Adrenal gland (tissue), 19 donors: ENCODE measurements at places on chromosomes 6 and 20. TPM values are rescaled to one million over a fixed set of nuclear protein-coding genes. Genes with fewer than 3 reads are reported as not detected.

DNA sequence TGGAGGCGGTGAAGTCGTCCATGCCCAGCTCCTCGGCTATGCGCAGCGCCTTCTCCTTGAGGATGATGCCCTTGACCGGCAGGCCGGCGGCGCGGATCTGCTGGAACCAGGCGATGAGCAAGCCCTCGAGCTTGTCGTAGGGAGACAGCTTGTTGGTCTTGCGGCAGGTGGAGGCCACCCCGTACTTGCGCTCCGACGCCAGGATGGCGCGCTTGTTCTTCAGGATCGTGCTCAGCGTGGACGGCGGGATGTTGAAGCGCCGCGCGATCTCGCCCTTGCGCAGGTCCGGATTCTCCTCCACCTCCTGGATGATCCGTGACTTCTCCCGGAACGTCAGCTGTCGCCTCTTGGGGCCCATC is 435 bp downstream of the CENPB start:
- peaks cover 44% of the 10 kb centered on the region for H3K4me1 ChIP-seq
- H3K4me3 ChIP-seq = no peak overlapping the region
- no peaks in the 10 kb centered on the region for H3K36me3 ChIP-seq
- no peaks in the 10 kb centered on the region for H3K27me3 ChIP-seq
- peak; percentile 70 for DNase-seq

Gene RSPO3
- total RNA-seq = 18.3 TPM

DNA sequence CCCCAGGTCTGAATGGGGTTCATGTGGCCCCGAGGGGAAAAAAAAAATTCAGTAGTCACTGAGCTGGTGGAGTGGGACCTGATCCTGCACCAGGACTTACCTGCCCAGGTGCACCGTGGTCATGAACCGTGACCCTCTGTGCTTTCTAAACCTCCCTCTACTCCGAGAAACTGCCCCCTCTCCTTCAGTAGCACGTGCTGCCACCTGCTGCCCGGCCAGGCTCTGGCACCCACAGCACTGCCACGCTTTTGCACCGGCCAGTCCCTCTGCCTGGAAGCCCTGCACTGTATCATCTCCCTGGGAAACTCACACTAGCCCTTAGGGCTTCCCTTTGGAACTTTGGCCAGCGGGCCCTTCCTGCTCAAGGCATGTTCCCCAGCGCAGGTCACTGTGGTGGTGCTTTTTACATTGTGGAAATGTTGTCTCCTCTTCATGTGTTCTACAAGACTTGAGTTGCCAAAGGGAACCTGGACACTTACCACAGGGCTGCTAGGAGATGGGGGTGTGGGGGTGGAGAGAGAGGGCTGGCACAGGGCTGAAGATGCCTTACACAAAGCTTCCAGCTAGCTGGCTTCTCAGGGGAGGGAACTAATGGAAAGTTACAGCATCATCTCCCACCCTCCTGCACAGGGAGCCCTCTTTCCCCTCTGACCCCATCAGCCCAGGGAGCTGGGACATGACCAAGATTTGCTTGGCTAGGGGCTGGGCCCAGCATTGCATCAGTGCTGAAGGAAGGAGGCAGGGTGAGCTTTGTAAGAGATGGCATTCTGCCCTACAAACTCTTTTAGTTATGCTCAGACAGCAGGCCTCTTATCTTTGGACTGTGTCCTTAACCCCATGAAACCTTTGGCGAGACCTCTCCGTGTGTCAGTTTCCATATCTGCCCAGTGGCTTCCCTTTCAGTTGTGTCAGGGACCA is 2.5 kb upstream of the PTPRT start:
- DNase-seq = peak; percentile 19
- no peak overlapping the region for H3K27ac ChIP-seq
- peaks cover 34% of the 10 kb centered on the region for H3K27me3 ChIP-seq
- H3K4me3 ChIP-seq = no peak overlapping the region
- H3K36me3 ChIP-seq = no peaks in the 10 kb centered on the region

Gene CD93
- 83.0 TPM for total RNA-seq

GRCh38 chr20:4412216-4412615 is 309.5 kb upstream of the PRND start:
- H3K27me3 ChIP-seq = no peaks in the 10 kb centered on the region
- no peaks in the 10 kb centered on the region for H3K4me1 ChIP-seq
- H3K36me3 ChIP-seq = no peaks in the 10 kb centered on the region
- H3K4me3 ChIP-seq = no peak overlapping the region
- DNase-seq = no peak

Gene GNAS-AS1
- total RNA-seq = 0.11 TPM

Gene REM1
- 19.3 TPM for total RNA-seq

Gene ERVFRD-1
- total RNA-seq = 0.07 TPM

Gene RNF182
- total RNA-seq = 0.36 TPM

GRCh38 chr6:133899556-133899955 is 10.6 kb downstream of the TCF21 start:
- H3K4me1 ChIP-seq = no peaks in the 10 kb centered on the region
- no peak for DNase-seq
- H3K27me3 ChIP-seq = peaks cover 34% of the 10 kb centered on the region
- H3K4me3 ChIP-seq = no peak overlapping the region
- H3K27ac ChIP-seq = no peak overlapping the region

GRCh38 chr20:18094191-18094590 is 36.5 kb upstream of the OVOL2 start:
- H3K4me1 ChIP-seq = no peaks in the 10 kb centered on the region
- no peaks in the 10 kb centered on the region for H3K36me3 ChIP-seq
- H3K27ac ChIP-seq = no peak overlapping the region
- no peaks in the 10 kb centered on the region for H3K27me3 ChIP-seq
- no peak overlapping the region for H3K4me3 ChIP-seq

Gene VGLL2
- total RNA-seq = not detected
